ENCODE measurements at places on chromosomes 4 and X.
A peak's percentile ranks its signal among the peaks of the same experiment; 100 is the strongest.

DNA sequence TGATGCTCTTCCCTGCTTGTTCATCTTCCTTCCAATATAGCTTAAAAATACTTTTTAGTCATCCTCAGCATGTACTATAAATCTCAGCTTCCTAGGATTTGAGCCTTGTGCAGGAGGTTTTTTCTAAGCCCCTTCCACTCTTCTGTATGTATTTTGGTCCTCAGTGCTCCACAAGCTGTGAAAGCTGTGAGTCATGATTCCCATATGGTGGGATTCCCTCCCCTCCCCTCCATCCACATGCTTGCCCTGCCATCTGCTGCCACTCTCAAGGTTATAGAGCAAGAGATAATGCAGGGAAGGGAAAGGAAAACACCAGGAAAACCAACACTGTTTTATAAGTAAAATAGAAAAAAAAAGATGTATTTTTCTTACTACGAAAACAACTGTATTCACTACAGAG is 58.5 kb upstream of the AP1S2 start:
- DNase-seq = no peak

DNA sequence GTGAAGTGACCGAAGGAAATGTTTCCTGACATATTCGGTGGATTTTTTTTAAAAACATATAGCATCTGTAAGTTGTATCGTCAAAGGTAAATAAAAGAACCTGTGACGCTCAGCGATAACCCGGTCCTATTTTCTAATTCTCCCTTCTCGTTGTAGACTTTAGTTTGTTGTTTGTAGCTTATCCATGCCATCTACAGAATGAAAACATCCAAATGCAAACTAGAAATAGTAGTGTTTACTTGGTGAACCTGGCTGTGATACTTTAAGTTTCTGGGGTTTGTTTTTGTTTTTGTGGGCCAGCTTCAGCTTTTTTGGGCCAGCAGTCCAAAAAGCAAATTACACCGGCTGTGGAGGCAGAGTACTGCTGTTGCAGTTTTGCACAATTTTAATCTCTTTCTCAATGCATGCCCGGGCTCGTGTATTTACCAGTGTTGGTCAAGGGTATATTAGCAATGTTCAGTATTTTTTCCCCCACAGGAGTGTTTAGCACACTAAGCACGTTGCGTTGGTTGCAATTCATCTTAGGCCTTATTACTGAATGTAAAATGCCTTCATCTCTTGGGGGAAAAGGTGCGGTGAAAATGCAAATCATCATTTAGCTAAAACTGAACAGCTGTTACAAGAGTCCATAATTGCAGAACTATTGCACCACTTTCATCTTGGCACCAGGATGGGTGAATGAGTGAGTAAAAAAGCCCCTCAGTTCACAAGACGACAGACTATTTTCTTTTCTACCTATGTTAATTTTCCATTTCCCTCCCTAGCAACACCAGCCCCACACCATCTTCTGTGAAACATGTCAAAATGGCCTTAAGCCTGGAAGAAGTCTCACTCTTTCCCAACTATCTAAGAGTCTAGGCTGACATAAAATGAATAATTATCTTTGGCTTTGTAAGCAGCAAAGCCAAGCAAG is 1.7 kb upstream of the CNOT6L start:
- DNase-seq = no peak

- DNase-seq = no peak
These were observed 31.4 kb upstream of the FHL1 start for GRCh38 chrX:136115904-136116297.

- no peak for DNase-seq
These were observed at the start of gene MMRN1 for GRCh38 chr4:89894649-89895550. TSS of gene MMRN1 (plus strand) at chr4:89894854. CDS start at chr4:89894972, 118 bp downstream.

- no peak for DNase-seq
These were observed 119.8 kb downstream of the DCK start for GRCh38 chr4:71113294-71113693.

DNA sequence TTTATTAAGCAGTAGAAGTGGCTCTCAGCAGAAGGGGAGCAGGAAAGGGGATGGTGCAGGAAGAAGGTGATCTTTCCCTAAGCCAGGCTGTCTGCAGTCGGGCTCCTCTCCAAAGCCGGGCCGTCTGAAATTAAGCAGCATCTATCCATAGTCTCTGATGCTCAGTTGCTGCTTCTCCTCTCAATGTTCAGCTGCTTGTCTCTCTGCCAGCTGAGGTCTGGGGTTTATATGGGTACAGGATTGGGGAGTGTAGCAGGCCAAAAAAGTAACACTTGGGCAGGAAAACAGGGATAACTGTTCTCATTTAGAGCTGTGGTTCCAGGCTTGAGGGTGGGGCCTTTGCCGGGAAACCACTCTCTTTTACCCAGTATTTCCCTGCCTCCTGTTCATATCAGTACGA is 39.2 kb upstream of the CCKAR start:
- no peak for DNase-seq

DNA sequence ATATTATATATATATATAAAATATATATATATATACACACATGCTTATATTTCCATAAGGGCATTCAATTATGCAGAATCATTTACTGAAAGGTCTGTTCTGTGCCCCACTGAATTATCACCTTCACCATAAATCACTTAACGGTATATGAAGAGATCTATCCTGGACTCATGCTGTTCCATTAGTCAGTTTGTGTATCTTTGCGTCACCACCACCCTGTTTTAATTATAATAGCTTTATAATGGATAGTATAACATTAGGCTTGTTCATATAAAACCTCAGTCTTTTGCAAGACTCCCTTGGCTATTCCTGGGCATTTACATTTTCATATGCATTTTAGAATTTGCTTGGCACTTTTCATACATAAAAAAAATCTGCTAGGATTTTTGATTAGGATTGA is 19.1 kb downstream of the WDR17 start:
- no peak for DNase-seq

GRCh38 chr4:38323141-38323641 is 340.8 kb upstream of the KLF3 start:
- DNase-seq = no peak

GRCh38 chrX:54721424-54721823 is 76.6 kb downstream of the ITIH6 start:
- no peak for DNase-seq

- peak; percentile 39 for DNase-seq
These were observed 108.6 kb downstream of the ARHGAP6 start for GRCh38 chrX:11557120-11557519.

DNA sequence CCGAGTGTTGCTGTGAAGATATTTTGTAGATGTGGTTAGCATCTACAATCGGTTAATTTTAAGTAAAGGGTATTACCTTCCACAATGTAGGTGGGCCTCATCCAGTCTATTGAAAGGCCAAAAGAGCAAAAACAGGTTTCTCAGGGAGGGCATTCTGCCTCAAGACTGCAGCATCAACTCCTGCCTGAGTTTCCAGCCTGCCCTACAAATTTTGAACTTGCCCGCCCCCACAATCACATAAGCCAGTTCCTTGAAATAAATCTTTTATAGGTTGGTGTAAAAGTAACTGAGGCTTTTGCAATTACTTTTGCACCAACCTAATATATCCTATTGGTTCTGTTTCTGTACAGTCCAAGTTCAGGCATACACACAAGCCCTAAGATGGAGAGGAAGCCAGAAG is 22.1 kb upstream of the PI4K2B start:
- DNase-seq = no peak

- no peak for DNase-seq
These were observed 41.6 kb downstream of the KANTR start for GRCh38 chrX:53135581-53135980.

GRCh38 chrX:46941341-46941740 is 29.1 kb downstream of the JADE3 start:
- no peak for DNase-seq

GRCh38 chr4:9762823-9763475 is 18.5 kb upstream of the DRD5 start:
- DNase-seq = peak; percentile 21

DNA sequence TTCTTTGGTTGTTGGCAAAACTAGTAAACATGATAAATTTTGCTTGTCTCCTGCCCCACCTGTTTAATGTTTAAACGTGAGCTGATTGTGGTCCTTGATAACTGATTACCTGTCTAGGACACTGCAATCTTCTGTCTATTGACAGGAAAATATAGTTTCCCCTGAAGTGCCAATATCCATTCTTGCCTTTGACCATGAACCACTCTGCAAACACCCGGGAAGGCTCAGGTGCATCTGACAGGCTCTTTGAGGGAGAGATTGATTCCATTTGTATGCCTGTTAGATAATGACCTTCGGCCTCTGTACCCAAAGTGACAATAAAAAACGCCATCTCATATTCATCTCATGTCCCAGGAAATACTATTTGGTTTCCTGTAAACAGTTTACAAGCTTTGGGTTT is 453.0 kb downstream of the CENPC start:
- DNase-seq = no peak

- DNase-seq = no peak
These were observed 186.6 kb downstream of the CPEB2 start for GRCh38 chr4:15188605-15189539.

DNA sequence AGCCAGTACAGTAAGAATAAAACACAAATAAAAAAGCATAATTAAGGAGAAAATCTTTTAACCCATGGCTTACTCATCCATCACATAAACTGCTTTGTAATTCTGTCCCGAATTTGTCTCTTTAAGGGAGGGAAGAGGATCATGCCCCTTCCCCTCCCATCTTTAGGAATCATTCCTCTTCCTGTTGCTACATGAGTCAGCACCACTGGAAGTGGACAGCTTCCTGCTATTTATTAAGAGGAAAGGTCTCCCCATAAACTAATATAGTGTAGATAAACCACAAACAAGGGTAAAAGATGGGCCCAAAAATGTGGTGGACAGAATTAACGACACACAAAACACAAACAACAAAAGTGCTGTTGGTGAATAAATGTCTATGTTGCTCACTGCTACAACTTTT is 75.8 kb downstream of the PPP3CA start:
- DNase-seq = no peak
